ENCODE measurements at places on chromosomes 5 and 9.

GRCh38 chr9:130117376-130117775 is 54.8 kb upstream of the NCS1 start:
- DNase-seq, result no peak

- no peak for DNase-seq
Measured at GRCh38 chr9:112764344-112764743, 13.8 kb downstream of the SNX30 start.

DNA sequence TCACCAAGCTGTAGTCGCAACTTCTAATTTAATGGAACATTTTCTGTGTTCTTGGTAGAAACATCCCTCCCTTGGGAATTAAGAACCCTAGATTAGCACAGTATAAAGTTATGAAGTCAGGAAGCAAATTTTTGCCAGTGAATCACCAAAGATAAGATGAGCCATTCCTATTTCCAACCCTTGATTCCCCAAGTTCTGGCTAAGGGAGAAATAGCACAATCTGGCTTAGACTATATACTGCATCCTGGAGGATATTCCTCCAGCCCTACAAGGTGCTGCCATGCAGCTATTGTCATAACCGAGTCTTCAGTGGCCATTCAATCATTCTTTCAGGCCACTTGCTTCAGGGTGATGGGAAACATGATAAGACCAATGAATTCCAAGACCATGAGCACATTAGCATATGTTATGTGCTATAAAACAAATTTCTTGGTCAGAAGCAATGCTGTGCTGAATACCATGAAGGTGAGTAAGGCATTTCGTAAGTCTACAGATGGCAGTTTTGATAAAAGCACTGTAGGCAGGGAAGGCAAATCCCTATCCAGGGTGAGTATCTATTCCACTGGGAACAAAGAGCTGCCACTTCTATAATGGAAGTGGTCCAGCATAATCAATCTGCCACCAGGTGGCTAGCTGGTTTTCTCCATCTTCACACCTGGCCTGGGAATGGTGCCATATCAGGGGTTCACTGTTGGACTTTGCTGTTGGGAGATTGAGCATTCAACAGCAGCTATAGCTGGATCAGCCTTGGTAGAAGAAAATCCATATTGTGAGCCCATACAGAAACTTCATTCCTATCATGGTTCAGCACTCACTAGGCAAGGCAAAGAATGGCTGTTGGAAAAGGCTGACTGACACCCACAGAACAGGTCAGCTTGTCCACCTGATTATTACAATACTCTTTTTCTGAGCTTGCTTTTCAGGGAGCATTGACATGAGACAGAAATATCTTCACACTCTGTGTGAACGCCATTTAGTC is 19.6 kb upstream of the ARL15 start:
- DNase-seq, result no peak

GRCh38 chr9:113131689-113132151 is 19.1 kb upstream of the SLC31A2 start:
- DNase-seq, result no peak

DNA sequence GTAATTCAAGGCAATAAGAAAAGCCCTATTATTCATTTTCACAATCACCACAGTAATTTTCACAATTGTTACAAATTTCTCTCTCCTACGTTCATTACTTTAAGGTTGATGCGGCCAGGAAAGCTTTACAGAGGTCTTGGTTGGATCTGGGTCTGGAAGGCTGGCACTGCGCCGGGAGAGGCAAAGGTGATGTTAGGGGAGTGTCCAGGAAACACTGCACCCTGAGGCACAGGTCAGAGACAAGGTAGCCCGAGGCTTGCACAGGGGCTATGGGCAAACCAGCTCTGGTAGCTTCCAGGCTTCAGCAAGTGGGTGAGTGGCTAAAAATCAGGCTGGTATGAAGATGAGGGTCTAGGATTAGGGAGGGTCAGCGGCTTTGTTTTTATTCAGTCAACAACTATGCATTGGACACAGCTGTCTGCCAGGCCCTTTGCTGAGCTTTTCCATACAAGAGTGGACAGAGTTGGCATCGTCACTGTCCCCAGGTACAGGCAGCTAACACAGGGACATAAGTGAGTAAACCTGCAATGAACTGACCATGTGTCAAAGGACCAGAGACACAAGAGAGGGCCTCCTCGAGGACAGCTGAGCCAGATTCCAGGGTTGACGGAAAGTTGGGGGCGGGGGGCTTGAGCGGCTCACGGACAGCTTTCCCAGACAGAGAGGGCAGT is 12.4 kb upstream of the TENT4A start:
- no peak for DNase-seq

DNA sequence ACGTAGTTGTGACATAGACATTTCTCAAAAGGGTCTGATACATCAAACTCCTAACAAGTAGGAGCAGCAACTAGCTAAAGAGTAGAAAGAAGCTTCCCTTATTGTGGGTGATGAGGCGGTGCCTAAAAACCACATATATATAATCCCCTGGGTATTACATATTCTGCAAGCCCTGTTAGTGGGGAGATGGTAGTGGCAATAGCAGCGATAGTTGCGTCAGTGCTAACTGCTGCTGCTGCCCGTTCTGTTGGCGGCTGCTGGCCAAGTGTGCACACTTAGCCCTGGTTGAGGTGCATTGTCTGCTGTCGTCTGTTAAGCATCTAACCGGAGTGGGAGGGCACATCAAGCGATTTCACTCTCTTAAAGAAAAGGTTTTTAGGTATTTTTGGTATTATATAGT is 35.8 kb downstream of the VLDLR start:
- DNase-seq, result no peak

DNA sequence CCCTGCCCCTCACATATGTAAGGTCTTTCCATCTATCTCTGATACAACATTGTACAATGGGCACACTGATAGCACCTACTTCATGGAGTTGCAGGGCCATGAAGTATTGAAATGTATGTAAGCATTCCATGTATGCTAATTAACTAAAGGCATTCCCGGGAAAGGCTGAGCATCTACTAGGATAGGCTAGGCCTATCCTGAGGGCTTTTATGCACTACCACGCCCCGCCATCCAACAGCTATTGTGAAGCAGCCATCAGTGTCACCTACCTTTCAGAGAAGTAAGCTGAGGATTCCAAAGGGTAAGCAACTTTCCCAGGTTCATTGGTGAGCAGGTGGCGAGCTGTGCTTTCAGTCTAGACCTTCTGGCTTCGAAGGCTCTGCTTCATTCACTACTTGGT is 47.6 kb downstream of the NSG2 start:
- no peak for DNase-seq

DNA sequence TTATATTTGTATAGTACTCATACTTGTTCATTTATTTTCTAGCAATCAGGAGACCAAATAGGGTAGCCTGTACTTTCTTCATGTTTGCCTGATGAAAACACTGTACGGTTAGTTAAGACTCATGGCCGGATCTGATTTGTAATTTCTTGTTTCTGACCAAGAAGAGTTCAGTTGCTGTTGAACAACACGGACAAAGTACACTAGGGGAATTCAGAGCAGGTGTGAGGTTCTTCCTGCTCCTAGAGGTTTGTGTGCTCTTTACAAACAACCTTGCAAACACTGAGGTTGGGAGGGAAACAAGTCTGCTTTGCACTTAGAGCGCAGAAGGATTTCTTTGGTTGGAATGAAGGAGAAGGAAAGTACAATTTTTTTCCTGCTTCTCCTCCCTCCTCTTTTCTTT is 69.7 kb downstream of the TRIO start:
- no peak for DNase-seq

GRCh38 chr9:115456515-115456914 is 338.6 kb upstream of the TNC start:
- DNase-seq, result no peak

DNA sequence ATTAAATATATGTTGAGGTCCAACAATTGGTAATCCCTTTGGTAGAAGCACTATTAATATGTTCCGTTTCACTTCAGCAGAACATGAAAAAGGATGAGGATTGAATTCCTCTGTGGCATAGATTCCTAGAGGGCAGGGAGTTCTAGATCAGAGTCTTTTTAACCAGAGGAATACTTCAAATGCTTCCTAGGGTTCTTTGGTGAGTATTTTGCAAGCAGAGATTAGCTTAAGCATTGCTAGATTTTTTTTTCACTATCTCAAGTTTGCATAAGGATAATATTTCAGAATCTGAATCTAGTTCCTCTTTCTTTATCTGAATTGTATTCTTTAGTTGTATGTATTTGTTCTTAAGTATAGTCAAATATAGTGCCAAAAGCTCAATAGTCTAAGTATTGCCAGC is 116.6 kb upstream of the ADAMTSL1 start:
- DNase-seq, result no peak

DNA sequence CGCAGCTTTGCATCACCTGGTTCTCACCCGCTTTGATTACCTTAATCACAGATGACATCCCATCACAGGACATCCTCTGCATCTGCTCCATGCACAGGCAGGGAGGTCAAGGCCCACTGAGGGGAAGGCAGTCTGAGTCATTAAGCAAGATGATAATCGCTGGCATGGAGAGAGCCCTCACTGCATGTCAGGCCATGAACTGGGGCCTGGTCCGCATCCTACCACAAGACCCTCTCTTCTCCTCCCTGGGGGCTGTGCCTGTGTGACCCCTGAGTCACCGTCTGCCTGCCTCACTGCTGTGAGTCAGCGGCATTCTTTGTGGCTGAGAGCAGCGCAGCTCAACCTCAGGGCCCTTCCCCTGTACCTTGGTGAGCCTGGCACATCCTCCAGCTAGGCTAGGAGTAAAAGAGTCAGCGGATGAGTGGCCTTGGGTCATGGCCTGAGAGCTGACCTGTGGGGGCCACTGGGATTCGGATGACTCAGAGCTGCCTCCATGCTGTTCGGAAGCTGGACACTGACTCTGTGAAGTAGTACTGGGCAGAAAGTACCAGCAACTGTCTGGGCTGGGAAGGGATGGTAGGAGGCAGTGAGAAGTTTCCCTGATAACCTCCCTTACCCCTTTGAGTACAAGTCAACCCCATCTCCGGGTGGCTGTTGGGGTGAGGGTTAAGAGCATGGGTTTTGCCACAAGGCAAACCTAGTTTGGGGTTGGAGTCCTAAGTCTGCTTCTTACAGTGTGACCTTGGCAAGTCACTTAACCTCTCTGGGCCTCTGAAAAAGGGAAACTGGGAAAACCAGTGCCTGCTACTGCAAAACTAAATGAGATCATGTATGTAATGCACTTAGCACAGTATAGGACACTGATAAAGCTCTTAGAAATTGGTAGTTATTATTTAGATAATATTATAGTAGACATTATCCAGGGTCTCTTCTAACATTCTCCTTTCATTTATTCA is 14.6 kb upstream of the ARSI start:
- DNase-seq, result no peak

DNA sequence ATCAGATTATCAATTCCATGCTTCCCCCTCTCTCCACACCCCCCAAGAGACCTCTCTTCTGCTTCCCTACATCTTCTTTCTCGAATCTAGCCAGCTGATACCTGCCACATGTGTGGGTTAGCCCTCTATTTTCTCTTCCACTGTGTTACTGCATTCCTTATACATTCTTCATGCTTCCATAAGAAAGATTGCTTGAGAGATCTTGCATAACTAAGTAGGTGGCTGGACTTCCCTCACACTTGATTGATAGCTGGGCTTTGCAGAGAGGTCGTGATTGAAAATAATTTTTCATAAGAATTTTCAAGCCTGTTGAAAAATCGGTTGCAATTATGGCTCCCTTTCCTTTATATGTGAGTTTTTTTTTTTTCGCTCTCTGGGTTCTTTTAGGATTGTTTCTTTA is 33.0 kb upstream of the PANK3 start:
- no peak for DNase-seq

DNA sequence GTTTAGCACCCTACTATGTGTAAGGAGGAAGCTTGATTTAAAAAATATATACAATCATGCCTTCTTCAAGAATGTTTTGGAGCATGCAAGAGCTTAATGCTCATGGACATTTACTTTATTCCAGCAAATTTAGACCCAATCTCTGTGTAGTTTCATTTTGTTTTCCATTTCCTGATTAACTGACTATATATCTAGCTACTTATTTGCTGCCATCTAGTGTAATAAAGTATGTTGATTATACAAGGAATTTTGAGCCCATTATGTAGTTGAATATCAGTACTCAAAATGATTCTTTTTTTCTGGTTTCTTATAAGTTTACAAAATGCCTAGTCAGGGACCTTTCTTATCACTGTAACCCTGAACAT is 100.0 kb upstream of the CCDC152 start:
- no peak for DNase-seq

GRCh38 chr5:2660315-2660714 is 91.2 kb downstream of the IRX2 start:
- no peak for DNase-seq

DNA sequence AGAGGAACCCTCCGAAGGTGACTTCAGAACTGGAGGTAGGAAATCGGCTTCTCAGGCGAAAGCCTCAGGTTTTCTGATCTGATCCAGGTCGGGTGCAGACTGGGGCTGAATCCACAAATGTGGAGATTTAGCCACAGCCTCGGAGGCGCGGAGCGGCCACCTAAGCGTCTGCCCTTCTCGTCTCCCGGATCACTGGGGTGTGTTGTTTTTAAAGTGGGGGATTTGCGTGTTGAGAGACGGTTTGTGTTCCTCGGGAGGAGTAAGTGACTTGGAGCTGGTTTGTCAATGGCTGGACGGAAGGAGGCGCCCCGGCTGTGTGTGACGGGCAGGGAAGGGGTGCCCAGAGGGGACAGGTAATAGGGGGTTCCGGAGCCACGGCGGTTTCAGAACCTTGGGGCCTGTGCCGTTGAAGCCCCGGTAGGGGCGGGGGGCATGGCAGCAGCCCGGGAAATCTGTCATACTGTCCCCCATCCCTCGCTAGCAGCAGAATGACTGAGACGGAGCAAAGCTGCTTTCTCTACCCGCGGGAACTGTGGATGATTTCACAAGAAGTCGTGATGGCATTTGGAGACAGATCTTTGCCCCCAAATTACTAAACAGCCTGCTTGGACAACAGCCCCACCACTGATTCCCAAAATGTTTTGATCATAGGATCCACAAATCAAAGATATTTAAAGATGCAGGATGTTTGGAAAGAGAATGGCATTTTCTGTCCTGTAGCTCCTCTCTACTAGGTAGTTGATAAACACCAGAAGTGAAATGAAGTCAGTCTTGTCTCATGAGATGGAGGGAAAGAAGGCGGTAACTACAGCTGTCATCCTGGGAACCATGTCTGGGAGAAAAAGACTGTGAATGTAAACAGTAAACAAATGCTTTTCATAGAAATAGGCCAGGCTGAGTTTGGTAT is 216.5 kb downstream of the PDZD2 start:
- no peak for DNase-seq

DNA sequence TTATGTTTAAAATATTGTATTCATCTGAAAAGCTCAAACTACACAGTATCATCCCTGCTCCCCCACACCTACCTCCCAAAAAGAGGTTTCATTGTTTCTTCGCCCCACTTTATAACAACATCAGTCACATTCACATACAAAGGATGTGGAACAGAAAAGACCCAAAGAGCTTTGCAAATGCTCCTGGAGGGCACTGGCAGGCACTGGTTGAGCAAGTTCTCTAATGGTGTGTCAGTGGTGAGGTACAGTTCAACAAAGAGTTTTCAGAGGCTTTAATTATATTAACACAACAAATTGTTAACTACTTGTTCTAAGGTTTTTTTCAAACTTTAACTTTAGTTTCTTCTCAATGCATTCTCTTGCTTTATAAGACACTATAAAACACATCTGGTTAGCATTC is 54.1 kb upstream of the ECM2 start:
- DNase-seq, result no peak
